ENCODE measurements at places on chromosomes 3 and 15. TPM values are rescaled to one million over a fixed set of nuclear protein-coding genes. Genes with fewer than 3 reads are reported as not detected.
A peak's percentile ranks its signal among the peaks of the same experiment; 100 is the strongest.

Gene CSPG5
- total RNA-seq = 0.40 TPM

Gene PLSCR5
- not detected for total RNA-seq

Gene AMIGO3
- not detected for total RNA-seq

Gene SH2D7
- not detected for total RNA-seq

Gene ZNF774
- total RNA-seq = 2.1 TPM

- peaks cover 6% of the 10 kb centered on the region for H3K27me3 ChIP-seq
- no peaks in the 10 kb centered on the region for H3K4me1 ChIP-seq
Measured at GRCh38 chr3:42853739-42854302, 21.9 kb downstream of the CYP8B1 start.

DNA sequence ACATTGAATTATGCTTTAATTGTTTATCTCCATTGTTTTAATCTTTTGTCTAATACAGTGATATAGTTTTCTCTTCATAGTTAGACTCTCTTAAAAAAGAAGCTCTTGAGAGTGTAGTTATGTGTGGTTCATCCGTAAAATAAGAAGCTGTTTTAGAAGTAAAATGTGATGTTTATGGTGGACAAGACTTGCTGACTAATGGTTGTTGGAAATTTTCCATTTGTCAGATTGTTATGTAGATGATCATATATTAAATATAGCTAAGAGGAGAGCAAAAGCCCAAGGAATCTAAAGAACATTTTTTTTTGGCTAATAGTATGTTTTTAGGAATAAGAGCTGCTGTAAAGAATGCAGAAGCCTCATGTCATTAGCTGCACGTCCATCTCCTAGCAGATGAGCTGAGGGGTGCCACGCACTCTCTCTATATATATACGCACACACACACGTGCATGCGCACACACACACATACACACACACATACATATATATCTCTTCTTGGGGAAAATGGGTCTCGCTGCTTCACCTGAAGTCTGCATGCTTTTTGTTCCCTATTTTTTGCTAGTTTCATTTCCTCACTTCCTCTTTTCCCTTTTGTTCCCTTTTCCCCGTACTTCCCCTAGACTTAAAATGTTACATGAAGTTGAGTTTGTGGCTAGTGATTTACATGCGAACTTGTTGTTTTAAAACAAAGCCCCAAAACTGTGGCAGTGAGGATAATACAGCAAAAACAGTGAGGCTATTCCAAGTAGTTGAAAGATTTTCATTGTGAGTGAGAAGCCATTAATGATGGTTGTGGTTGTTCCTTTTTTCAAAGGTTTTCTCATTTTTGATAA is 107.8 kb downstream of the MBNL1 start:
- DNase-seq = no peak
- H3K4me1 ChIP-seq = peaks cover 52% of the 10 kb centered on the region
- peaks cover 56% of the 10 kb centered on the region for H3K36me3 ChIP-seq
- no peaks in the 10 kb centered on the region for H3K27me3 ChIP-seq
- peak overlapping the region; percentile 48 for H3K27ac ChIP-seq
- no peak overlapping the region for H3K4me3 ChIP-seq

GRCh38 chr3:141387516-141387915 is 19.2 kb downstream of the ZBTB38 start:
- H3K4me3 ChIP-seq = no peak overlapping the region
- DNase-seq = no peak
- peak overlapping the region; percentile 65 for H3K27ac ChIP-seq
- peaks cover 14% of the 10 kb centered on the region for H3K4me1 ChIP-seq
- peaks cover 12% of the 10 kb centered on the region for H3K27me3 ChIP-seq

GRCh38 chr3:172096881-172097420 is 57.6 kb downstream of the FNDC3B start:
- H3K4me1 ChIP-seq = peaks cover 45% of the 10 kb centered on the region
- H3K4me3 ChIP-seq = no peak overlapping the region
- H3K27me3 ChIP-seq = peaks cover 5% of the 10 kb centered on the region
- peaks cover 10% of the 10 kb centered on the region for H3K36me3 ChIP-seq
- H3K27ac ChIP-seq = no peak overlapping the region

DNA sequence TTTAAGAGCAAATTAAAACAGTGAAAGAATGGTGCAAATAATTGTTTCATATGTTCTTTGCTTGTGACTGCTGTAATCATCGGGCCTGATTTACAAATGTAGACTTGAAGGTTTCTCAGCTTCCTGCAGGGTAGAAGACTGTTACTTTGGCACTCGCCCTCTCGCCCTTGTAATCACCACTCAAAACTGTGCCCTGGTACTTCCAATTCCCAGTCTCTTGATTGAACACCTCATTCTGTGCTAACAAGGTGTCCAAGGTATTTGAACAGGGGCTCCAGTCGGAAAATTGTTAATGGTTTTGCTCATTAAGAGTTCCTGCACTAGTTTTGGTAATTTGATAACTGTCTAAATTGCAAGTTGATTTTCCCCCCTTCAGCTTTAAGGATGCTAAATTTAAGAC is 209.5 kb downstream of the ZIC1 start:
- no peaks in the 10 kb centered on the region for H3K4me1 ChIP-seq
- no peaks in the 10 kb centered on the region for H3K36me3 ChIP-seq
- H3K27ac ChIP-seq = no peak overlapping the region
- no peaks in the 10 kb centered on the region for H3K27me3 ChIP-seq

- no peak overlapping the region for H3K27ac ChIP-seq
- H3K4me1 ChIP-seq = peaks cover 11% of the 10 kb centered on the region
- H3K4me3 ChIP-seq = no peak overlapping the region
Measured at GRCh38 chr3:129608087-129608935, 1.8 kb upstream of the PLXND1 start.

GRCh38 chr15:69595009-69595791 is 142.6 kb downstream of the RPLP1 start:
- no peaks in the 10 kb centered on the region for H3K36me3 ChIP-seq
- H3K4me3 ChIP-seq = no peak overlapping the region
- H3K27ac ChIP-seq = no peak overlapping the region
- peaks cover 5% of the 10 kb centered on the region for H3K4me1 ChIP-seq
- no peak for DNase-seq
